ENCODE measurements at places on chromosomes 6 and 20.

GRCh38 chr6:44058617-44059358 is 68.5 kb downstream of the MRPL14 start:
- peak; percentile 94 for DNase-seq

- no peak for DNase-seq
These were observed 179.2 kb upstream of the PHACTR1 start for GRCh38 chr6:12537389-12537788.

DNA sequence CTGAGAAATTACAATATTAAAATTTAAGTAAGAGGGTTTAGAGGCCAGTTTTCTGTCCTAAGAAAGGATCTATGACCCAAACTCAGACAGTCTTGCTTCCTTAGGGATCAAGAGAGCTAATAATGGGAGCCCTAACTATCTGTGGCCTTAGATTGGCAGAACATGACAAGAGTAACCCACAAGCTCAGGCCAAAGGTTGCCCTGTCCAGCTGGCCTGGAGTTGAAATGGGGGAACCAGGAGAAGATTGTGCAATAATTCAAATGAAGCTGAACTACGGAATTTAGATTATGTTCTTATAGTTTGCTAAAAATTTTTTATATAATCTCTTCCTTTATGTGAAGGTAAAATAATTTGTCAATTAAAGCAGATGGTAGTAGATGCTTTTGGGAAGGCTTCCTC is 26.4 kb downstream of the LAMA4 start:
- no peak for DNase-seq

- DNase-seq: no peak
These were observed 118.6 kb downstream of the EDN1 start for GRCh38 chr6:12408752-12409151.

- DNase-seq: no peak
These were observed 234.2 kb upstream of the CITED2 start for GRCh38 chr6:139608466-139609261.

DNA sequence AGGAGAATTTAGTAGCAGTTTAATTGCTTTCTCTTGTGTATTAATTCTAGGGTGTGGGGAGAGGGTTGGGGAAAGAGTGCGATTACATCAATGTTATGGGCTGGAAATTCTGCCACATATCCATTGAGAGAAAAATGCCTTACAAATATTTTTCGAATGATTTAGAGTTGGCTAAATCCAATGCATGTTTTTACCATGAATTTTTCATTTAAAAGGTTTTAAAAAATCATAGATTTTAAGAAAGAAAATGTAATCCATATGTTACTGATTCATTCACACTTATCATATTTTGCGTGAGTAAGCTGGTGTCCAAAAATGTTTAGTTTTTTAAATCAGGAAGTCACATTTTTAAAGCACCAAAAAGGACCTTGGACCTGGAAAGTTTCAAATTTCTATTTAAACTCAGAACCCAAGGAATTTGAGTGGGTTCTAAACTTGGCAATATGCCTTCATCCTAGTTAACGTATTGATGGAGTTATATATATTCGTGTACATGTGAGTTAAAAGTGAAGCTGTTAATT is 627.4 kb upstream of the CITED2 start:
- DNase-seq: no peak

- DNase-seq: no peak
These were observed 94.6 kb downstream of the COL9A1 start for GRCh38 chr6:70208235-70208790.

GRCh38 chr6:39330057-39330456 is 7.6 kb upstream of the KCNK16 start:
- no peak for DNase-seq

- DNase-seq: no peak
These were observed 35.7 kb downstream of the CNBD2 start for GRCh38 chr20:36004045-36004444.

DNA sequence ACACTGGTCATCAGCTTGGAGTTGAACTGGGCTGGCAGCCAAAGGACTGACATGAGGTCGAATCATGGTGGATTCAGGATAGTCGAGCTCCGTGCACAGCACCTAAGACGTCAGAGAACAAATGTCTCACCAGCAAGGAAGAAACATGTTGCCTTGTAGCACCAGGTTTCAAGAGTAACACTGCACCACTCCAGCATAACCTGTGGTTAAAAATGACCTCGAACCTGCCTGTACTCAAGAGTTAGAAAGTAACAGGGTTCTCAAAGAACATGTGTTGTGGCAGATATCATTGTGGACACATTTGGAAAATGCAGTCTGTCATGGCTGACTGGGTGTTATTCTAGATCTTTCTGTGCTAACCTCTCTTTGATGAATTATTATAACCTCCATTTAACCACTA is 511.6 kb downstream of the CDH26 start:
- no peak for DNase-seq

DNA sequence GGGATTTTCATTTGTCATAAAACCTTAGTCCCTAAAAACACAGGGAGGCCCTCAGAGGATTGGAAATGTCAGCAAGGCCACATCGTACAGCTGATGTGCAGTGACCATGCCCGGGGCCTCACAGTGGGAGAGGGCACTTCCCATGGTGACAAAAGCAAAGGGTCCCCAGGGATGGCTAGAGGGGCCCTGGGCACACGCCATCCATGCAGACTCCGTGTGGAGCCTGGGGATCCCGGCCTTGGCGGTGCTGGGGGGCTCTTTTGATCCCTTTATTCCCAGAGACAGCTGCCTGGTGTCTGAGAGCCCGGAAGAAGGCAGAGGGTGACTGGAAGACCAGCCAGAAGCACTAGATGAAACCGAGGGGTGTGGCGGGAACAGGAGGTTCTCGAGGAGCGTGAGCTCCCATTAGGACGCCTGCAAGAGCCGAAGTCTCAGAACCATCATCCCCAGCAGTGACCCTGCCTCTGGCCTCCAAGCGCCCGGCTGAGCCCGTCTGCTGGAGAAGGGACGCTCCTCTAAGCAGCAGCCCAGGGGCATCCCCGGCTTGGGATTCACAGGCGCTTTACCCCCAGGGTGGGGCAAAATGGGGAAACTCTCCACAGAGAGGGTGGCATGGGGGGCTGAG is 49.1 kb upstream of the FRMD1 start:
- no peak for DNase-seq

- DNase-seq: no peak
These were observed 23.6 kb upstream of the THEMIS start for GRCh38 chr6:127924440-127924839.

DNA sequence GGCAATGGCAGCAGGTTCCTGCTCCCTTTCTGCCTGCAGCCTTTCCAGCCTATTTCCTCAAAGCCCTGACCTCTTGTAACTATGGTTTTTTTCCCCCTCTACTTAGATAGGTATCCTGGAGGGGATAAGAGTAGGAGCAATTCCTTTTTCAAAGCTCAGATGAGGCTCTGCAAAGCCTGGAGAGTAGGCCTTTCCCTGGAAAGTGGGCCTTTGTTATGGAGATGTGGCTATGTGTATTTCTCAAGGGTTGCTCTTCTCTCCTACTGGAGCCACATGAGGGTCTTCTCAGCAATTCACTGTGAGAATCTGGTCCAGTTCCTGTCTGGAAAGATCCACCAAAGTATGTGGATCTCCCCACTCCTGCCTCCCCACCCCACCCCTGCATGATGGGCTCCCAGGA is 96.0 kb downstream of the DTD1 start:
- DNase-seq: no peak
